Stimulated activated CD4-positive, alpha-beta T cell treated with anti-CD3 and anti-CD28 coated beads, Interleukin-1b, Interleukin-23, amount 100 ng/mL, for 4 hours (primary cell): ENCODE measurements at places on chromosomes 4 and X.

DNA sequence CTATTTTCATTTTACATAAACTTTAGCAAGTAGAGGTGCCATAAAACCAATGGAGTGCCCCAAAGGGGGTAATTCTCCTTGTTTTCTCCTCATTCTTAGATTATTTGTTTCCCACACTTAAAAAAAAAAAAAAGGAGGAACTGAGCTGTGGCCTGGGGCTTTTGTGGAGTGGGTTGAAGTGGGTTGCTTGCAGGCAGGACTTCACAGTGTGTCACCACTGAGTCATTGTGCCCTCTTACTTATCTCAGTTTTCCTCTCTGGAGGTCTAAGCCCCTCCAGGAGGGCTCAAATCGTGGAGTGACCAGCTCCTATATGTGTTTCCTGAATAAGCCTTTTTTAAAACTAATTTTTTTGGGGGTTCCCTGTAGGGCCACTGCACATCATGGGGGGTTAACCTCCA lies 69.0 kb downstream of the SLC16A2 start:
- DNase-seq = no peak

- no peak for DNase-seq
Observed at GRCh38 chr4:93767917-93768316, 60.6 kb upstream of the ATOH1 start.

DNA sequence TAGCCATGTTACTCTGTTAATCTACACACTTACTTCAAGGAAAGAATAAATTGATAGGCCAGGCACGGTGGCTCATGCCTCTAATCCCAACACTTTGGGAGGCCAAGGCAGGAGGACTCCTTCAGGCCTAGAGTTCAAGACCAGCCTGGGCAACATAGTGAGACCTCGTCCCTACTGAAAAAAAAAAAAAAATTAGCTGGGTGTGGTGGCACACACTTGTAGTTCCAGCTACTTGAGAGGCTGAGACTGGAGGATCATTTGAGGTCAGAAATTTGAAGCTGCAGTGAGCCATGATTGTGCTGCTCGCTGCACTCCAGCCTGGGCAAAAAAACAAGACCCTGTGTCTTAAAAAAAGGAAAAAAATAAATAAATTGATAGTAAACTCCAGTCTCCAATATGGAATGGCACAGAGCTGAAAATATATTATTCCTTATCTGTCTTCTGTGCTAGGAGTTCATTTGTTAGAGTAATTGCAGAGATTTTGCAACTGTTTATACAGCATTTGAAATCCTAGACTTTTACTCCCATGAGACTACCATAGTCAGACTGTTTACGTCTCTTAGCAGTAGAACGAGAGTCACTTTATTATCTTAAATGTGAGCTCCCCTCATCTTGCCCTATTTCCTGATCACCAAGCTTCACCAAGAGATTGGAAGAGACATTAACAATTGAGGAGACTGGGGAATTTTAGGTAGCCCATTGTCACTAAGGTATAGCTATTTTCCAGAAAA lies 18.8 kb upstream of the TMEM131L start:
- DNase-seq = no peak

GRCh38 chrX:20397587-20397986 lies 130.9 kb upstream of the RPS6KA3 start:
- no peak for DNase-seq

DNA sequence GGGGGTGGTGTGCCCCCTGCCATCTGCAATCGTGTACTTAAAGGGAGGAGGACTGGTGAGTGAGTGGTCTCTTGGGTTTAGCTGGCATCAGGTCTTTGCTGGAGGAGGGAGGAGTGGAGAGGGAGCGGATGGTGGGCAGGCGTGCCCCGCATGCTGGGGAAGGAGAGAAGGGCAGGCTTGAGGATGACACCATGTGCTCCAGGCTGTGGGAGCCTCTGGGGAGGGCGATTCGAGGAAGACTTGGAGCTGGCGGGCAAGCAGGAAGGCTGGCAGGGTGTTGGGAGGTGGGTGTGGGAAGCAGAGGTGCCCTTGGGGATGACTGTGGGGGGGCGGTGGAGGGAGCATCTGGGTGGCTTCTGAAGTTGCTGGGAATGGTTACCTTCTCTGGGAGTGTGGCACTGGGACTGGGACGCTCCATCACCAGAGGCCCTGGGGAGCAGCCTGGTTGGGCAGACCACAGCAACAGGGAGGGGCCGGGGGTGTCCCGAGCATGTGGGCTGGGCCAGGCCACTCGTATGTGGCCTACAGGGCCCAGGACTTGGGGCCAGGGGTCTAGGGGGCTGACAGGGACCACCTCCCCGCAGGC lies 30.8 kb upstream of the AFAP1 start:
- DNase-seq = no peak

- no peak for DNase-seq
Observed at GRCh38 chrX:39301036-39301435, 499.8 kb downstream of the MID1IP1 start.

GRCh38 chr4:163959932-163960331 lies 465.4 kb downstream of the TMA16 start:
- DNase-seq = no peak

DNA sequence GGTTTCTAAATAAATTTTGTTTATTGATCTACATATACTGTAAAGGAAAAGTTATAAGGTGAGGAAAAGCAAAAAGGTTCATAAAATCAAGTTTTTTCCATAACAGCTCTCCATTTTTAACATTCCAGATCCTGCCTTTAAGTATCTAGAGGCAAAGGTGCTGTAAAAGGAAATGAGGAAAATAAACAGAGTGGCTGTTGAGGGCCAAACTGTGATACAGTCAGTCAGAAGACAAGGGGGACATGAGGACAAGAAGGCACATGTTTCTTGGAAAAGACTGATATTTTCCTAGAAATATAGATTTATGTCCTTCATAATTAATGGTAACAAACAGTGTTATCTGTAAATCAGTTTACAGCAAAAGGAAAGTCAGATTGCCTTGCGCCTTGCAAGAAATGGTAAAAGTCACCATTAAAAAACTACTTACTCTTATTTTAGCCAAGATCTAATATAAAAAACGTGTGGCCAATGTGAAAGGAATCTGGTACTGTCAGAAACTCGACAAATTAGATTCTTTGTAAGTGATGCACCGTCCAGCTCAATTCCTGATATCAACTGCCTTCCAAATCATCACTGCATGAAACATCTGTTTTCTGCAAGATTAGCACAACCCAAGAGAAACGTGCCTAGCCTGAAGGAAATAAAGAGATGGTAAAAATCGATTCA lies 34.0 kb upstream of the VEGFD start:
- no peak for DNase-seq

DNA sequence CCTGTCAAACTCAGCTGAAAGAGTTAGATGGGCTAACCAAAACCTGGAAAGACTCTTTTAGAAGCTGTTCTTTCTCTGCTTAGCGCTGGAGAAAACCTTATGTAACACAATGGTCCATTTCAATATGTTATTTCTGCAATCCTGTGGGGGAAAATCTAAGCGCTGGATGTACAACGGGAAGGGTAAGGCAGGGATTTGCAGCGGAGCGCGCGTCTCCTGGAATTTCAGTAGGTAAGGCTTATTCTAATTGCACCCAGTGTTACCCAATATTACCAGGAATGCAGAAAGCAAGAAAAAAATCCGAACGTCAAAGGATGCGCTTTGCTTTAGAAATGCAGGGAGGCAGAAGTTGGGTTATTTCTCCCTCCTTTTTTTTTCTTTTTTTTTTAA lies 2.0 kb downstream of the HS3ST1 start:
- no peak for DNase-seq

GRCh38 chrX:133971586-133971985 lies 13.8 kb downstream of the GPC3 start:
- DNase-seq = no peak

DNA sequence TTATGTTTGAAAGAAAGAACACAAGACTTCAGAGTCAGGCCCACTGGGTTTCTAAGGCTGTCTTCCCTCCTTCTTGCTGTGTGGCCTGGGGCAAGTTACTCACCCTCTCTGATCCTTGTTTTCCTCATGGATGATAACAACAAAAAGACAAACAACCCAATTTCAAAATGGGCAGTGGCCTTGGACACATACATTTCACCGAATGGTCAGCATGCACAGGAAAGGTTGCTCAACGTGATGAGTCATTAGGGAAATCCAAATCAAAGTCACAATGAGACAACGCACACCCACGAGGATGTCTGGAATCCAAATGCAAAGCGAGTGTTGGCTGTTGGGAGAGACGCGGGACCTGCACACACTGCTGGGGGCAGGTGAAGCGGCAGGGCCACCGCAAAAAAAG lies 50.8 kb upstream of the PPP2R2C start:
- no peak for DNase-seq

- DNase-seq = no peak
Observed at GRCh38 chrX:150607201-150607600, 38.8 kb downstream of the MTM1 start.

DNA sequence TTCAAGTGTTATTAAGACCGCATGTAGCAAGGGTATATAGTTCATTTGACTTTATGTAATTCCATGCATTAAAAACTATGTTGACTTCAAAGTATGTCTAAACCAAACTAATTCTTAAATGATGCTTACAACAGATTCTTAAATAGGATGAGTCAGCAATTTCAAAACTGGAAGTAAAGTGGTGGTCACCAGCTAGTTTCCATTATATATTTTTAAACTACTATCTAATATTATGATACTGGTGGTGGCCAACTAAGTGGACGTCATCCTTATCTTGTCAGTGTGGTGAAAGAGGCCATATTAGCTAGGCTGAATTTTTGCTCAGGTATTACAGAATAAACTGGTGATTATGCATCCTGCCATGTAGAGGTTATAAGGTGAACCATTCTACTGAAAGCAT lies 1.2 kb downstream of the IL15 start:
- DNase-seq = no peak

- no peak for DNase-seq
Observed at GRCh38 chr4:53956053-53956452, 108.4 kb downstream of the CHIC2 start.

- no peak for DNase-seq
Observed at GRCh38 chr4:132195176-132195575, 953.9 kb upstream of the PCDH10 start.

DNA sequence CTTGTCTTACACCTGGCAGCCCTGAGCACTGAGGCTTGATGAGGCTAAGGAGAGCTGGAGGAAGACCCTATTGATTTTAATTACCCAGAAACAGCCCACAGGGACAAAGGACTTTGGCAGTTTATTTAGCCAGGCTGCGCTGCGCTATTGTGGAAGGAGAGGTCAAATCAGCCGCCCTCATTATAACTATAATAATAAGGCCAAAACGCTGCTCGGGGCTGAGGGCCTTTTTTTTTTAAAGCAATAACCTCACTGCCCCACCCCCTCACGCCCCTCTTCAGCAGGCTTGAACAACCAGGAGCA lies 60.6 kb upstream of the NKX1-1 start:
- no peak for DNase-seq

DNA sequence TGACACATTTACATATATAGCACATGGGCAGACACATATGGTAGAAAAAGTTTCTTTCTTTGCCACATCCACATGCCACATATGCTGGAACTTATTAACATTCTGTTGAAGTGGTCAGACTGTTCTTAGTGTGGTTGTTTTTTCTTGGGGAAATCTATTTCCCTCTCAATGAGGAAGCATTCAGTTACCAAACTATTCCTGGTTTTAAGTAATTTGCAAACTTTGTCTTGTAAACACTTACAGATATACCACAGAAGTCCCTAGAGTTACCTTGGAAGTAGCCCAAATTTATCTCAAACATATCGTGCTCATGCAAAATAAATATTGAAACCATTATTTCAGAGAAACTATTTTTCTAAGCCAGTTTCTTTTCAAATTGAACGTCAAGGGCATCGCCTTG lies 625.5 kb upstream of the INTU start:
- no peak for DNase-seq

GRCh38 chr4:94660614-94661013 lies 97.1 kb upstream of the BMPR1B start:
- DNase-seq = no peak

GRCh38 chr4:94516999-94517398 lies 65.3 kb downstream of the PDLIM5 start:
- no peak for DNase-seq

DNA sequence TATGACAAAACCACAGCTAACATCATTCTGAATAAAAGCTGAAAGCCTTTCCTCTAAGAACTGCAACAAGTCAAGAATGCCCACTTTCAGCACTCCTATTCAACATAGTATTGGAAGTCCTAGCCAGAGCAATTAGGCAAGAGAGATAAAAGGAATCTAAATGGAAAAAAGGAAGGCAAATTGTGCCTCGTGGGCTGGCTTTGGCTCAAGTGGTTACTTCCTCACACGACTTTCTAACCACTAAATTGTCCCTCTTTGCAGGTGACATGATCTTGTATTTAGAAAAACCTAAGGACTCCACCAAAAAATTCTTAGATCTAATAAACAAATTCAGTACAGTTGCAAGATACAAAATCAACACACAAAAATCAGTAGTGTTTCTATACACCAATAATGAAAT lies 57.2 kb downstream of the SCML2 start:
- no peak for DNase-seq

DNA sequence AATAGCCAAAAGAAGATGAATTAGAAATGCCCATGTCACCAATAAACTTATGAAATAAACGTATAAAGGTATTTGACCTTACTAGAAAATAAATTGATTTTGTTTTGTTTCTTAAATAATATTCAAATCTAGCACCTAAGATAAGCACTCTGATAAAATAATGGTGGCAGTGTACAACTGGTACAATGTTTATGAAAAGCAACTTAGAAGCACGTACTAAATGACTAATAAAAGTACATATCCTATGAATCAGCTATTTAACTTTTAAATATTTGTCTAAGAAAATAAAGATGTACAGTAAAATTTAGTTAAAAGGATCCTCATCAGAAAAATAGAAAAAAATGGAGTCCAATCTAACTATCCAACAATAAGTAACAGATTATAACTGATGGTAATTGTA lies 6.7 kb downstream of the MANBA start:
- no peak for DNase-seq

- no peak for DNase-seq
Observed at GRCh38 chrX:136322064-136322463, 21.3 kb downstream of the ADGRG4 start.

GRCh38 chrX:38112566-38112965 lies 106.2 kb downstream of the SYTL5 start:
- DNase-seq = no peak

DNA sequence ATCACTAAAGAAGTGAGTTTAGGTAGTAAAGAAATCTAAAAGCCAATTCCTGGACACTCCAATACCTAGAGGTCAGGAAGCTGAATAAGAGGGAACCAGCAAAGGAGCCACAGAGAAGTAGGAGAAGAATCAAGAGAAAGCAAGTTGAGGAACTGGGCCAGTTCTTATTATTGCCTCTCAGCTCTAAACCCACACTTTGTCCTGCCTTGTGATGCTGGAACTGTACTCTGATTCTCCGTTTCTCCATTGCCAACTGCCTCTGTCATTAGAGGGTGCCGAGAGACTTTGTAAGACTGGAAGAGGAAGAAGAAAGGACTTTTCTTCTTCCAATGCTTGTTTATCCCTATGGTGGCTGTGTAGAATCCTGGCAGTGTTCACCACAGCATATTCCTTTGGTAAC lies 38.6 kb downstream of the NSUN7 start:
- DNase-seq = no peak

- DNase-seq = no peak
Observed at GRCh38 chr4:174805746-174806145, 23.3 kb downstream of the GLRA3 start.

GRCh38 chr4:158042591-158043030 lies 130.2 kb downstream of the GASK1B start:
- DNase-seq = no peak

- no peak for DNase-seq
Observed at GRCh38 chrX:119688911-119689321, 4.1 kb downstream of the SEPTIN6 start.

GRCh38 chr4:94452476-94453371 lies 982 bp downstream of the PDLIM5 start:
- no peak for DNase-seq
